Heart right ventricle (tissue), 16 donors: ENCODE measurements at places on chromosomes 3 and 15. TPM values are rescaled to one million over a fixed set of nuclear protein-coding genes. Genes with fewer than 3 reads are reported as not detected.

POLQ gene
- total RNA-seq, result 0.59 TPM

DNA sequence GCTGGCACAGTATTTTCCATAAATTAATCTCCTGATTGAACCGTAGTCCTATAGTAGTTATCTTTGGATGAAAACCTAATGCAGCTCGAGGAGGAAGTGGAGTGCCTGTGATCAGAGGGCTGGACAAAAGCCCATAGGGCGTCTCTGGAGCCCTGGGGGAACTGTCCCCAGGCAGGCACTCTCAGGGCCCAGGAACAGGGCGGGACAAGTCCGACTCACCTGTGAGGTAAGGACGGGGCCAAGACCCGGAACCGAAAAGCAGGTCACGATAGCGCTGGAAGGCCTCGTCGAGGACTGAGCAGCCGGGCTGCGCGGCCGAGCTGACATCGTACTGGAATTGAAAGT is 341 bp downstream of the HEXA start:
- no peak for DNase-seq

- no peak for DNase-seq
Observed at GRCh38 chr3:114899186-114899931, 247.7 kb downstream of the ZBTB20 start.

- no peak for DNase-seq
Observed at GRCh38 chr15:73965758-73966113, 26.4 kb downstream of the STOML1 start.
